ENCODE measurements at places on chromosomes 2 and 18.

- DNase-seq = peak; percentile 37
Observed at GRCh38 chr2:60565472-60565871, 12.0 kb upstream of the BCL11A start.

- DNase-seq = no peak
Observed at GRCh38 chr2:239612133-239612532, 211.3 kb upstream of the HDAC4 start.

GRCh38 chr2:25720575-25720974 is 47.2 kb upstream of the DTNB start:
- DNase-seq = no peak

DNA sequence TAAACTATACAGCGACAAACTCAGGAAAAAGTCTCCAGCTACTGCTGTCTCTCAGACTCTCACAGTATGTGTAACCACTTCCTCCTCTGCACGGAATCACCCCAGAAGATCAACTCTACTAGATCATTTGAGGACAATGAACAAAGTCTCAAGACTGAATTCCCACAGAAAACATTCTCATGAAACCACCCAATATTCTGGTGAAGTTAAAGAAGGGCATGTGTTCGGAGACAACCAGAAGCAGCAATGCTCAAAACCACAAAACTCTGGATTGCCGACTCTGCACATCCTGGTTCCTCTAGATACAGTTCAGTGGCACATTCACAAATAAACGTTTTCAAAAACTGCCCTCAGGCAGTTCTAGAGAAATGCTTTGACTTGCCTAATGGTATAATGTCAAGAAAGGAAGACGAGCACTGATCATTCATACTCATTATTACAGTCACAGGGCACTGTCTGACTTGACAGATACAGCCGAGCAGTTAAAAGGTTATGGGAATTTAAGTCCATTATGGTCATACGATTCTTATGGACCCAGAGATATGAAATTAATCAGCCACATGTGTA is 91.9 kb upstream of the STK17B start:
- peak; percentile 29 for DNase-seq

- DNase-seq = no peak
Observed at GRCh38 chr2:122639711-122640110, 884.3 kb downstream of the TSN start.

DNA sequence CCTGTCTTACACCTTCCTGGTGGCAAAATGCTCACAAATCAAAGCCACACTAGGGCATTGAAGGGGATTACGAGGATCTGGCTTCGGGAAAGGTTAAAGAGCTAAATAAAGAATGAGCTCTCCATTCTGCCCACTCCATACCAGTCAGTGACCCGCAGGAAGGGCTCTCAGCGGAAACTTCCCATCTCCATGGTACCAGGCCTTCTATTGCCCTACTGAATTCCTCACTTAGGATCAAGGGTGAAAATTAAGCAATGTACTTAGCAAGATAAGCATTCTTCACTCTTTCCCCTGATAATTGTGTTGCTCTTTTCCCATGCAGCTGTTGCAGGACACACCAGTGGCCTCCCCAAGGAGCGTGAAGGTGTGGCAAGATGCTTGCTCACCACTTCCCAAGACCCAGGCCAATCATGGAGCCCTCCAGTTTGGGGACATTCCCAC is 75.6 kb upstream of the TTC39C start:
- DNase-seq = no peak

DNA sequence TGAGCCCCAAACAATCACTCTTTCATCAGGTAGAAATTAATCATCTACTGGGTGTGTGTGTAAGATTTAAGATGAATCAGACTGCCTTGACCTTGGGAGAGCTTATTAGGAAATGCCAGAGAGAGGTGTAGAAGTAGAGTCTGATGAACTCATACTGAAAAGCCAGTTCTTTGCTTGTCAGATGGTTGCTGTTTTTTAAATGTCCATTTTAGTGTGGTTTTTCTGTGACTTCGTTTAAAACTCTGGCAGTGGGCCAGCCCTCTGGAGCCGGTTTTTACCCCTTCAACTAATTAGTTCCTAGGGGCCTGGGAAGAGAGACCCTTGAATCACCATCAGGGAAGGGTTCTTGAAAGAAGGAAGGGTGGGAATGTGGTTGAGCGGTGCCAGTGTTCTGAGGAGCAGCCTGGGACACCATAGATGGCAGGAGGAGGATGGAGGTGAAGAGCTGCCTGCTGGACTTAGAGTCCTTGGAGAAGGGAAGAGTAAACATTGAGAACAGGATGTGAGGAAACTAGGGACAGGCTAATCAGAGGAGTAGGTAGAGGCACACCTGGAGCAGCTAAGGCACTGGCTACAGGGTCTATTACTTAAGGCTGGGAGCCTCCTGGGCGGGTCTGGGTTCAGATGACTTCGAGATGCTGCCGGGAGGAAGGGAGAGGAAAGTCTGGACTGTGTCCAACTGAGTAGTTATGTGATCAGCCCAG is 66.1 kb downstream of the LRRFIP1 start:
- no peak for DNase-seq

GRCh38 chr18:10482985-10483949 is 28.8 kb downstream of the APCDD1 start:
- DNase-seq = no peak

GRCh38 chr18:54069729-54070128 is 154.7 kb downstream of the MBD2 start:
- no peak for DNase-seq

DNA sequence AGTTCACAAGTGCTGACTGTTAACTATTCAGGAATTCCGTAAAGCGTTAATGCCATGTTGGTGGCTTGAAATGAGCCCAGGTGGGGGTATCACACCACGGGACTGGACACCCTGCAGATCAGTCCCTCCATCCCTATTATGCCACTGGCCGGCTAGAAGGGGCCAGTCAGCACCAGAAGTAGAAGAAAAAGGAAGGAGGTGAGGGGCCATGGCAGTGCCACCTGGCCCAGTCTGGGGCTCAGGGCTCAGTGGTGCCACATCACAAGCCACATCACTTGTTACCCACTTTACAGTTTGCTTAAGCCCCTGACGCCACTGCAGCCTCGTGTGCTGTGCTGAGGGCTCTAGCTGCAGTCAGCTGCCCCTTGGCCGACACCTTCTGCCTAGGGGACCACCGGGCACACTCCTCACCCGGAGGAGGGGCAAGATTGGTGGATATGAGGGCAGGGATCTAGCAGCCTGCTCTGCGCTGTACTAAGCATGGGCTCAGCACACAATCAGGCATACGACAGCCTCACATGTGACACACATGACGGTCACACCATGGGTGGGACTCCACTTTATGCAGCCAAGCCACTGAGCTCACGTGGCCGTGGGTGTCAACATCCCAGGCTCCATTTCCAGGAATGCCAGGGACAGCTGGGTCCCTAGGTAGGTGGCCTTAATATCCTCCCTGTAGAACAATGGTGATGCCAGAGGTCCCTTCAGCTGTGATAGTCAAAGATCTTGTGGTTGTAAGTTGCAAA is 3.6 kb downstream of the LIMS2 start:
- DNase-seq = no peak

DNA sequence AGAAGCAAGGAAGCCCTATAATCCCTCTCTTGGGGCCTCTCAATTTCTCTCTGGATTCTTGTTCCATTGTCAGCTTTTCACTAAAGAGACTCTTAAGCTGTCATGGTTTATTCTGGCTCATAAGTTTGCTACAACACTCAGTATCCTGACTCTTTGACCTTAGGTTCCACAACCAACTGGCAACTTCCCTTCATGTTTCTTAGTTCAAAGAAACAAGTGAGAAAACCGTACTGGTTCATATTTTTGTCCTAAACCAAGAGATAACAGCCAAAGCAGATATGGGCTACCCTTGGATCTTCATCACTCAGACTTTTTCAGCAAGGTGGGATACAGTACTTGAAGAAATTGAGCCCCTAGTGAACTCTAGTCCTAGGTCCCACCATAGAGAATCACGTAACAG is 109.9 kb upstream of the CRIM1 start:
- no peak for DNase-seq

DNA sequence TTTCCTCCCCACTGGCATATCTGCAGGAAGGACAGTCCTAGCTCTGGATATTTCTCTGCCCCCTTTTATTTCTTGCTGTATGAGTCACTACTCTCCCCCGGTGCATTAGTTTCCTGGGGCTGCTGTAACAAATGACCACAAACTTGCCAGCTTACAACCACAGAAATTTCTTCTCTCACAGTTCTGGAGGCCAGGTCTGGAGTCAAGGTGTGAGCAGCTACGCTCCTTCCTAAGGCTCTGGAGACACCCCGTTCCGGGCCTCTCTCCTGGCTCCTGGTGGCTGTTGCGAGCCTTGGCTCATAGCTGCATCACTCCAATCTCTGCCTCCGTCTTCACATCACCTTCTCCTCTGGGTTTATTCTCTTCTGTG is 34.1 kb downstream of the PTPRM start:
- DNase-seq = no peak

DNA sequence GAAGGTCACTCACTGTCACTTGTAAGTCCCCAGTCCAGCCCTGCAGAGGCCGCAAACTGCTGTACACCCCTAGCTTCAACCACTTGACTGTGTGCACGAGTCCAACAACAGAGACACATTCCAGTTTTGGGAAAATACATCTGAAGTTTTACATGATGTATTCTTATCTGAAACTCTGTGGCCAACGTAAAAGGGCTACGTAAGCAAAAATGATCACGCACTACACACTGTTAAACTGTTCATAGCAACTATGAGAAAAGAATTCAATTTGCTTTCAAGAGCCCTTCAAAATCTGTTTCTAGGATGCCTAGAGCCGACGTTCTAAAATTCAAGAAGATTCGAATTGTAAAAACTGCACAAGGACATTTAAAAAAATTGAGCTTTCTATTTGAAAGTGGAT is 26.0 kb downstream of the EDAR start:
- no peak for DNase-seq

DNA sequence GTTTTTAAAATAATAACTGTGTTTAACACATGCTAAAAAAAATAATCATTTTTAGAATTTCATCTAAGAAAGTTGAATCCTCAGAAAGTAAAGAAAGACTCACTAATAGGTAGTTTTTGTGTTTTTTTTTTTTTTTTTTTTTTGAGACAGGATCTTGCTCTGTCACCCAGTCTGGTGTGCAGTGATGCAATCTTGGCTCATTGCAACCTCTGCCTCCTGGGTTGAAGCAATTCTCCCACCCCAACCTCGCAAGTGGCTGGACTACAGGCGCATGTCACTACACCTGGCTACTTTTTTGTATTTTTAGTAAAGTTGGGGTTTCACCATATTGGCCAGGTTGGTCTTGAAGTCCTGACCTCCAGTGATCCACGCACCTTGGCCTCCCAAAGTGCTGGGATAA is 7.1 kb downstream of the CKAP2L start:
- DNase-seq = no peak

DNA sequence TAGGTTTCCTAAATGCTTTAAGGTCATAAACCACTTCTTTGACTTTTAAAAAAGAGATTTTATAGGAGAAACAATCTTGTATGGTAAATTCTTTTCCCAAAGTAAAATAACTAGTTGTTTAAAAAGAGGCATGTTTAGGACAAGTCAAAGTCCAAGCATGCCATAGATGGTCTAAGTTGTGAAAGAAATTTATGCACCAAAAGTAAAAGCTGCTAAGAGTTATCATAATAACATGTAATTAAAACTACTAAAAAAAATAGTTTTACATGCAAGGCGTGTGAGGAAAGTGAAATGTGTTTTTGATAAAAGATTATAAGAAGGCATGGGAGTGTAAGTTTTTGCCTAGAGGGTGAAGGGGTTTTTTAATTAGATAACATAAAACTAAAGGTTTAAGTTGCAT is 22.5 kb downstream of the FAM210A start:
- no peak for DNase-seq

Data from hematopoietic multipotent progenitor cell treated with erythropoietin and hydrocortisone succinate and interleukin-3 and kit ligand, for 17 days (in vitro differentiated cells).